ENCODE measurements at places on chromosomes 2 and 18. TPM values are rescaled to one million over a fixed set of nuclear protein-coding genes. Genes with fewer than 3 reads are reported as not detected.

SCN3A gene
- 6.9 TPM for total RNA-seq

CGREF1 gene
- 6.6 TPM for total RNA-seq

SLC38A11 gene
- 1.2 TPM for total RNA-seq

DSG1 gene
- total RNA-seq, result 3.8 TPM

GRCh38 chr2:43070676-43071502, 155.5 kb downstream of the ZFP36L2 start:
- no peak overlapping the region for H3K4me3 ChIP-seq
- no peaks in the 10 kb centered on the region for H3K36me3 ChIP-seq
- DNase-seq, result no peak
- H3K4me1 ChIP-seq, result peaks cover 36% of the 10 kb centered on the region
- no peaks in the 10 kb centered on the region for H3K27me3 ChIP-seq
- H3K27ac ChIP-seq, result peak overlapping the region; percentile 54

DNA sequence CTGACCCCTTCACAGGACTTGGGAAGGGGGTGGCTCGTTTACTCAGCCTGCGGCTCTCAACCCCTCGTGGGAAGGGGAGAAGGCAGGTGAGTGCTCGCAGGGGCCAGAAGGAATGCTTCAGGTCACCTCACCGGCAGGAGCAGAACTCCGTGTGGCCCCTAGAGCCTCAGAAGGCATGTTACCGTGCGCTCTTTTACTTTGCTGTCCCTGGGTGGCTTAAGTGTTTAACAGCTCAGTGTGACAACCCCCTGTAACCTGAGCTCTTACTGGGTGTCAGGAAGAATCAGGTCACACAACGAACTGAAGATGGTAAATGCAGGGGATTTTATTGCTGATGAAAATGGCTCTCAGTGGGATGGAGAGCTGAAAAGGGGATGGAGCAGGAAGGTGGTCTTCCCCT, 1235.4 kb downstream of the LRP1B start:
- no peak for DNase-seq
- no peaks in the 10 kb centered on the region for H3K4me1 ChIP-seq
- no peaks in the 10 kb centered on the region for H3K27me3 ChIP-seq
- H3K36me3 ChIP-seq, result no peaks in the 10 kb centered on the region

- H3K36me3 ChIP-seq, result no peaks in the 10 kb centered on the region
- H3K4me3 ChIP-seq, result no peak overlapping the region
- peaks cover 6% of the 10 kb centered on the region for H3K4me1 ChIP-seq
- DNase-seq, result no peak
These were observed 5.3 kb upstream of the ITPRID2 start for GRCh38 chr2:181886192-181886591.
